GM19239 (cell line): ENCODE measurements at places on chromosomes 6 and 20.
A peak's percentile ranks its signal among the peaks of the same experiment; 100 is the strongest.

DNA sequence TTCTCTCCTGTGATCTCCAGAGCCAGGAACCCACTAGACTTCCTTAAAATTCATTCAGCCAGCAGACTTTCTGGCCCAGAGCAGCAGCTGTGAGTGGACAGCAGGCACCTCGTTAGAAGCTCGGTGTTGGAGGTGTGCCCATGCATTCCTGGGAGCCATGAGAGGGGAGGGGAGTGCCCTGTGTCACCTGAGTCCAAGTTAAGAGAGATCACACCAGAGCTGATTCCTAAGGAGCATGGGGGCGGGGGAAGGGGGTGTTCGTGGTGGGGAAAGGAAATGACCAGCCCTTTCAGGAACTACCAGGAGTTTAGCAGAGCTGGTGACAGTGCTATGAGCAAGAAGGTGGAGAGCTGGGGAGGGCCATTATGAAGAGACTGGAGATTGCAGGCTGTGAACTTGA lies 46.9 kb downstream of the GFRA4 start:
- no peak for DNase-seq

DNA sequence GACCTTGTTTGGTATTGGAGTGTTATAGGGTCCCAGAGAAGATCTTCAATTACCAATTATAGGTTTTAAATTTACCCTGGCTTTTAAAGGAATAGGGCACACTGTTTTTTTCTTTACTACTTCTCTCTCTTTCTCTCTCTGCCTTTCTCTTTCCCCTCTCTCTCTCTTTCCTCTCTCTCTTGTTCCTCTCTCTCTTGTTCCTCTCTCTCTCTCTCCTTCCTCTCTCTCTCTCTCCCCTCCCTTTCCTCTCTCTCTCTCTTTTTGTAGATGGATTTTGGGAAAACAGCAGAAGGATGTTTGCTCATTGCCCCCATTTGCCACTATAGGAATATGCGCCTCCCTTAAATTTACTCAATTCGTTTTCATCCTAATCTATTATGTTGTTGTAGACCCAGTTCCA lies 45.2 kb downstream of the TBX18 start:
- DNase-seq: no peak

- peak; percentile 58 for DNase-seq
Measured at GRCh38 chr20:32819992-32820697, 391 bp downstream of the MAPRE1 start.

DNA sequence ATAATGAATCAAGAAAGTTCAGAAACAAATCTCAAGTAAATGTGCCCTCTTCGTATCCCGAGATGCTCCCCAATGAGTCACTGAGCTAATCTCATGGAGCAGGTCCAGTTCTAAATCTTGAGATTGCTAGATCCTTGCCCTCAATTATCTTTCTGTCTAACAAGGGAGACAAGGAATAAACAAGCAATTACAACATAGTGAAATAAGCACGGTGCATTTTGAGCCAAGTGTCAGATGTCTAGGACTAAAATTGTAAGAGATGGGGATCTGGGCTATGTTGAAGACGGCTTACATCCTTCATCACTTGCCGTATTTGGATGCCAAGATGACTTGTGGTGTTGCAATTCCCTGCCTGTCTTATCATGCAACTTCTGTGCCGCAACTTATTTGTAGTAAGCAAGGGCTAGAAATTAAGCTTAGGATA lies 56.5 kb upstream of the ADGRF1 start:
- DNase-seq: no peak

- DNase-seq: no peak
Measured at GRCh38 chr6:65943548-65943947, 236.5 kb upstream of the EYS start.

GRCh38 chr6:159252955-159253508 lies 83.8 kb downstream of the FNDC1 start:
- peak; percentile 44 for DNase-seq

GRCh38 chr6:9481292-9482029 lies 933.4 kb downstream of the TFAP2A start:
- no peak for DNase-seq

DNA sequence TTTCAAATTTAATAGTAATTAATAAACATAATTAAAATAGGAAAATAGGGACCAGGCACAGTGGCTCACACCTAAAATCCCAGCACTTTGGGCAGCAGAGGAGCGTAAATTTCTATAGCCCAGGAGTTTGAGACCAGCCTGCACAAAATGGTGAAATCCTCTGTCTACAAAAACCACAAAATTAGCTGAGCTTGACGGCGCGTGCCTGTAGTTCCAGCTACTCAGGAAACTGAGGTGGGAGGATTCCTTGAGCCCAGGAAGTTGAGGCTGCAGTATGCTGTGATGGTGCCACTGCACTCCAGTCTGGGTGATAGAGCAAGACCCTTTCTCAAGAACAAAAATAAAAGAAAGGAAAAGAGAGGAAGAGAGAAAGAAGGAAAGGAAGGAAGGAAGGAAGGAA lies 1387.0 kb upstream of the ADGRB3 start:
- DNase-seq: no peak

DNA sequence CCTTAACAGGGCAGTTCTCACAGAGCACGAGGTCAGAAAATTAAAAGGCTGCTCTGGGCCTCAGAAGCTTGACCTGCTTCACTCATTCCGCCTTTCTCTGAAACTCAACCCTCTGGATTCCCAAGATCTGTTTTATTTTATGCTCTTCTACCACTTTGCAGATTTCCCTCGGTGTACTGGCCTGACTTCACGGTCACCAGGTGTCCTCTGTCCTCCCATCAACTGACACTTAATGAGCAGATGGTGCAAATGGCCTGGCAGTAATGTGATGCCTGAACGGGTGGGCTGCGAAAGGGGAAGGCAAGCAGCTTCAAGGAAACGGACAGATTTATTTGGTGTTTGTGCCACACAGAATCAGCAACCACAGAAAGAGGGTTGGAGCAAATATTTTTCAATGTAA lies 169.7 kb upstream of the TFAP2D start:
- no peak for DNase-seq

- no peak for DNase-seq
Measured at GRCh38 chr6:66429210-66429609, 722.2 kb upstream of the EYS start.
